Hematopoietic multipotent progenitor cell treated with erythropoietin and hydrocortisone succinate and interleukin-3 and kit ligand, for 17 days (in vitro differentiated cells): ENCODE measurements at places on chromosomes 7 and 10.

- no peak for DNase-seq
Measured at GRCh38 chr7:47414342-47415317, 167.3 kb downstream of the TNS3 start.

GRCh38 chr7:147968046-147968610 is 622.4 kb upstream of the C7orf33 start:
- no peak for DNase-seq

DNA sequence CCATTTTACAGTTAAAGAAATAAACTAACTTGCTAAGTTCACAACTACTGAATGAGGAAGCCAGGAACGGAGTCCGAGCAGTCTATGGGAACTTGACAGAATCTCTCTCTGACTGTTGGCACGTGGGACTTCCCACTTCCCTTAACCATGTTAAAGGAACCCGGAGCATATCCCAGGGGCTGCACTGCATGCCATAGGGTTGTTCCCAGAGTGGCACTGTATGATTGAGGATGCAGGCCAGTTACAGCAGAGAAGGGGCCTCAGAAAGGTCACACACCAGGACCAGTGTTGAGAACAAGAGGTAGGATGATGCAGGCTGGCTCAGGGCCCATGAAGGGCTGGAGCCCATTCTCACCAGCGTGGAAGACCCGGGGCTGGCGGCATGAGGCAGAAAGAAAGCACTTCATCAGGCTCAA is 201.8 kb downstream of the NSUN6 start:
- DNase-seq, result no peak

- no peak for DNase-seq
Measured at GRCh38 chr10:132667342-132668047, 118.5 kb downstream of the NKX6-2 start.

DNA sequence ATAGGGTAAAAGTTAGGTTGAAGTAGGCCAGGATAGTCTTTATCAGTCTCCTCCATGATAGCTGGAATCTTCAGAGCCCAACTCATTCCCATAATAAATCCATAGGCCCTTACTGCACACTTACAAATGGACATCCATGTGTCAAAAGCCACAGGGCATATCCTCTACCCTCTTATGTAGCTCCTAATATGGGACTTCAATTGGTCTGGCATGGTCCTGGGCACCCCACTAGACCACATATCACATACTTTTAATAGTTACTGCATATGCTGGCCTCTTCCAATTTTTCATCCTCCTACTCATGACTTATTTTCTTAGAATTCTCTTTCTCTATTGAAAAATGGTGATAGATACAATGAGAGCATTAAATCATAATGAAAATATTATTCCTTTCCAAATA is 169.3 kb downstream of the MAGI2 start:
- DNase-seq, result no peak

DNA sequence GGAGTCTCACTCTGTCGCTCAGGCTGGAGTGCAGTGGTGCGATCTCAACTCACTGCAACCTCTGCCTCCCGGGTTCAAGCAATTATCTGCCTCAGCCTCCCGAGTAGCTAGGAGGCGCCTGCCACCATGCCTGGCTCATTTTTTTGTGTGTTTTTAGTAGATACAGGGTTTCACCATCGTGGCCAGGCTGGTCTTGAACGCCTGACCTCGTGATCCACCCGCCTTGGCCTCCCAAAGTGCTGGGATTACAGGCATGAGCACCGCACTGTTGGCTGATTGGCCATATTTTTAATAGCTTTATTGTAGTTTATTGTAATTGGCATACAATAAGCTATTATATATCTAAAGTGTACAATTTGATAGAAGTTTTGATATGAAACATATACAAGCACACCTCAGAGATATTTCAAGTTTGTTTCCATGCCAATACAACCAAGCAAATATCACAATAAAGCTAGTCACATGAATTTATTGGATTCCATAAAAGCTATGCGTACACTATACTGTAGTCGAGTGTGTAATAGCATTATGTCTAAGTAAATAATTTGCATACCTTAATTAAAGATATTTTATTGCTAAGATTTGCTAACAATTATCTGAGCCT is 5.6 kb downstream of the PLEKHS1 start:
- DNase-seq, result no peak

DNA sequence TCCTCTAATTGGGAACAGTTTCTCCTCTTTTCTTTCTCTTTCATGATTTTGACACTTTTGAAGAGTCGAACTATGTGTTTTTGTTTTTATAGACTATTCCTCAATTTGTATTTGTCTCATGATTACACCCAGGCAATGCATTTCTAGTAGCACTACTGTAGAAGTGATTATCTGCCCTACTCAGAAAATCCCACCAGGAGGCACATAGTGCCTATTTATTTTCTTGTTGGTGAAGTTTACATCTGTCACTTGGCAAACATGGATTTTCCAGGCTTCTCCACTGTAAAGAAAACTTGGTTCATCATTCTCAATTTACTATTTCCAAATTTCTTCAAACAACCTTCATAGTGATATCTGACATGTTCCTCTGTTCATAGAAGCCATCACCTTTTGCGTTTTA is 893.9 kb downstream of the CCSER2 start:
- DNase-seq, result no peak

GRCh38 chr7:144527051-144527471 is 123.6 kb upstream of the NOBOX start:
- DNase-seq, result no peak

DNA sequence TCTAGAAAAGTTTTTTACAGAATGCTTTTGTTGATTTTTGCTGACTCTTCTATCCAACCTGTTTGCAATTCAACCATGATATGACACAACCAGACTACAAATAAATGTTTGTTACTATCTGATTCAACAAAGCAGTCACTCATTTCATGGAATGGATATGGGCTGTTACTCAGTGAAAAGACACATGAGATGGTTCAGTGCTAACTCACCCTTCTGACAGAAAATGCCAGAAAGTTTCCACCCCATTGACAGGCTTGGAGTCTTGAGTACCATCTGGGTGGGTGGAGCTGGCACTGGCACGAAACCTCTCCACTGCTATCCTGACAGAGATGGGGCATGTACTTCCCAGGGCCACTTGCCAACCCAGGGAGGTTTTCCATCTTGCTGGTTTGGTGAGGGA is 39.5 kb downstream of the RBM28 start:
- DNase-seq, result no peak

GRCh38 chr7:45974540-45975360 is 53.7 kb upstream of the IGFBP3 start:
- no peak for DNase-seq
